ENCODE measurements at places on chromosomes 13 and 19.

- DNase-seq: no peak
Observed at GRCh38 chr13:42331009-42331408, 59.1 kb downstream of the AKAP11 start.

DNA sequence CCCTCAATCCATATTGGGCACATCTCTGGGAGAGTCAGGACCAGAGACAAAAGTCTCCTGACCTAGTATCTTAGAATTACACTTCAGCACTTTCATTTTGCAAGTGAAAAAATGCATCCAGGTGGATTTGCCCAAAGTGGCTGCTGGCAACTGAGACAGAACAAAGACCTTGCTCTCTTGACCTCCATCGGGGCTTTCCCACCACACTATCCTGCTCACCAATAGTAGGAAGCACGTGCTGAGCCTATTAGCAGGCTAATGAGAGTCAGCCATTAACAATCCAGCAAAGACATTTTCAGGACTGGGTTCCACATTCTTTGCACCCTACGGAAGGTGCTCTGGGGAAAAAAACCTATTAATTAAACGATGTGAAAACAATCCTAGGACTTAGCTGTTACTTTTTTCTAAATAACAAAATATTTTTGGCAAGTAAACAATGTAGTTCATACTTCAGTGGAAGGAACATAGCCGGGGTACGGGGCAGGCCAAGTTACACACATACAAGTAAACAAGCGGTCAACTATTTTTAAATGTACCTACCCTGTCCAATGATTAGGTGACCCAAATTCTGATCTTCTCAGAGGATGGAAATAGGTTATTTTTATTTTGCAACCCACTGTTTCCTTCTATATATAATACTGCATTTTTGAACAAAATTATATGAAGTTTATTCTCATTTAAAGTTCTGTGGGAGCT, 78.6 kb downstream of the CDADC1 start:
- DNase-seq: no peak

- peak; percentile 38 for DNase-seq
Observed at GRCh38 chr13:103694471-103694870, 628.3 kb upstream of the SLC10A2 start.

DNA sequence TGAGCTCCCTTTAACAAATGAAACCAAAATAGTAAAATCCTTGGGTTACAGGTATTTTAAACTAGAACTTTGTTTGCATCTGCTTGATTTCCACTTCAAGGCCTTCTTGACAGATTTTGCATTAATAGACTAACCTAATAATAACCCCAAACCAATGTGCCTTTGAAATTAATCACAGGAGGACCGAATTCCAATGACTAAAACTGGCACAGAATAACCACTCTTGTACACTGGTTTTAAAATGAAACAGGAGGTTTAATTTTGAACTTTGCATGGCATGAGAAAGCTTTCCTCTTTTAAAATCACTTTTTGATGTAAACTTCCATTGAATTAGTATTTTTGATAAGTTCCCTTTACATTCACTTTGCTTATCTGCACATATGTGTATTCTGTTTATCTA, 269.6 kb downstream of the SLITRK5 start:
- no peak for DNase-seq

GRCh38 chr13:51397262-51397941, 55.4 kb downstream of the INTS6 start:
- no peak for DNase-seq

DNA sequence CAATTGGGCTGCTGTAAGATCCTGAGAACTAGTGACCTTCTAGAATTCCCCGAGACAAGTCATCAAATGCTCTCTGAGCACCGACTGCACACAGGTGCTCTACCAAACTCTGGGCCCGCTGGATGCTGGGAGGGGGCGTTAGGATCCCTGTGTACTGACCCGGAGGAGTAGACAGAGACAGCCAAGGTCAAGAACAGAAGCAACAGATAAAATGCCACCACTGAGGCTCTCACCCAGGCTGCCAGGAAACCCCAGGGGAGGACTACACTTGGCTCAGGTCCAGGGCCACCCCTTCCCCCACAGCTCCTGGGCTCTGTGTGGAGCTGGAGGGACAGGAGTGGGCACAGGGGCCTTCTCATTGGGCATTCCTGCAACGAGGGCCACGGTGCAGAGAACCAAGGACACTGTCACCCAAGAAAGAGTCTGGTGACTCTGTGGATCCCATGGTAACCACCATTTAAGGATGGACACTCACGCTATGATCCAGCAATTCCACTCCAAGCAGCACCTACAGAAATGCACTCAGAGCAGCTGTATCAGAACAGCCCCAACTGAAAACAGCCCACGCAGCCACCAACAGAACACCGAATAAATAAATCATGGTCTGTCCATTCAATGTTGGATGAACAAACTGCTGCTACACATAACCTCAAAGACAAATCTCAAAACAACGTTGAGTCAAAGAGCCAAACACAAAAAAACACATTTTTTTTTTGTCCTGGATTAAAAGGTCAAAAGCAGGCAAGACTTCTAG, 16.8 kb upstream of the SLC35E1 start:
- no peak for DNase-seq

DNA sequence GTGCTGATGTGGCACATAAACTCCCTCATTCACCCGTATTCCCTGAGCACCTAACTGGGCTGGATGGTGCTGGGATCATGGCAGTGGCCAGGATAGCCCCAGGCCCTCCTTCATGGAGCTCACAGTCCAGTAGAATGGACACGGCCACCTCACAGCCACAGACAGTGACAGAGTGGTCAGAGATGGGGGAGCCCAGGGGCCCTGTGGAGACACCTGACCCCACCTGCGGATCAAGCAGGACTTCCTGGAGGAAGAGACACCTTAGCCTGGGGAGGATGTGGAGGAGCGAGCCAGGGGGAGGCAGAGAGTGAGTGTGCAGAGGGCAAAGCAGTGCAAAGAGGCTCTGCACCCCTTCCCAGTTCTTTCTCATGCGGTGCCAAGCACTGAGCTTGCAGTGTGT, 21.1 kb upstream of the OVOL3 start:
- no peak for DNase-seq

GRCh38 chr13:39512687-39513086, 90.3 kb downstream of the LHFPL6 start:
- no peak for DNase-seq

- peak; percentile 27 for DNase-seq
Observed at GRCh38 chr13:34201050-34201913, 383.3 kb downstream of the RFC3 start.

DNA sequence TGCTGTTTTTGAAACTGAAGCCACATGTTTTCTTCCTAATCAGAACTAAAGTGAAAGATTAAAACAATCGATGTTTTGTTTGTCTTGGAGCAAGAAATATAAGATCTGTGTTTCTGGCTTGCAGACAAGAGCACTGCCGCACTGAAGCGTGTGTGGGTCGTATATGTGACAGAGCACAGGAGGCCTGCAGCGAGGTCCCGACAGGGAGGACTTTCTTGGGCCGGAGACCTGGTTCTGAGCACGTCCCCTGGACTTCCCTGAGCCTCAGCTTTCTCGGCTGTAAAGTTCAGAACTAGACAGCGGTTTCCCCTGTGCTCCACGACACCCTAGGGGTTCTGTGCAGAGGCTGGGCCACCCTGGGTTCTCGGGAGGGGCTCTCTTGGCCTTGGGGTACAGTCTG, 60.5 kb downstream of the GADD45B start:
- no peak for DNase-seq

DNA sequence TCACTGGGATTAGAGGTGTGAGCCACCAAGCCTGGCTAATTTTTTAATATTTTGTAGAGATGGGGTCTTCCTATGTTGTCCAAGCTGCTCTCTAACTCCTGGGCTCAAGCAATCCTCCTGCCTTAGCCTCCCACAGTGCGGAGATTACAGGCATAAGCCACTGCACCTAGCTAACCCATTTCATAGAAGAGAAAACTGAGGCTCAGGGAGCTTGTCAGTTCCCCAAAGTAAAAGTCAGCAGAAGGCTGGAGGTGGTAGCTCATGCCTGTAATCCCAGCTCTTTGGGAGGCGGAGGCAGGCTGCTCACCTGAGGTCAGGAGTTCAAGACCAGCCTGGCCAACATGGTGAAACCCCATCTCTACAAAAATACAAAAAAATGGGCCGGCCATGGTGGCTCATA, 8.8 kb upstream of the HOMER3 start:
- DNase-seq: no peak

- no peak for DNase-seq
Observed at GRCh38 chr13:61600360-61601033, 184.8 kb upstream of the PCDH20 start.

- no peak for DNase-seq
Observed at GRCh38 chr19:54459282-54460229, 4.0 kb downstream of the LENG9 start.

- DNase-seq: no peak
Observed at GRCh38 chr19:5131031-5131505, 162.2 kb downstream of the KDM4B start.

DNA sequence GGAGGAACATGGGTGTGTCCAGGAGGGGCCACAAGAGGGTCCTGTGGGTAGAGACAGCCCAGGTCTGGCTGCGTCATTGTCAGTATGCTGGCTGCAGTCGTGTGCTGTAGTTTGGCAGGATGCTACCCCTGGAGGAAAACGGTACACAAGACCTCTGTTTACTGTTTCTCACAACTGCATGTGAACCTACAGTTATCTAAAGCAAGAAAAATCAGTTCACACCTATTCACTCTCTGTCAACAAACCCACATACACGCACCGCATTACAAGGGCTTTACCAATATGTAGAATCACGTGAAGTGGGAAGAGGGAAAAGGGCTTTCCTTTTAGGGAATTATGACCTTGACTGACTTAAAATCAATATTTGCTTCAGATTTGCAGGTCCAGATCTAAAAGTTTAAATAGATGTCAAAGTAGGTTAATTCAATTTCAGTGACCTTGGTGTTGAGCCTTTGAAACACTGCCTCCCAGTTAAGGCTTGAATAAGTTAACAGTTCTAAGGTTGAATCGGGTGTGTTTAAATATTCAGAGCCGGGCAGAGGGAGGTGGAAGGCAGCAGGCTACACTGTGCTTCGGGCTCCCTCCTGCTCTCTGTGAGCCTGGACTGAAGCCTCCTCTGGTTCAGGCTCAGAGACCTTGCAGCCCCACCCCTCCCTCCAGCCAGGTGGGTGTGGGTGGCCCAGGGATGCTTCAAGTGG, 17.2 kb upstream of the MCF2L start:
- DNase-seq: no peak

GRCh38 chr13:50261130-50261901, 246.1 kb downstream of the KCNRG start:
- no peak for DNase-seq

DNA sequence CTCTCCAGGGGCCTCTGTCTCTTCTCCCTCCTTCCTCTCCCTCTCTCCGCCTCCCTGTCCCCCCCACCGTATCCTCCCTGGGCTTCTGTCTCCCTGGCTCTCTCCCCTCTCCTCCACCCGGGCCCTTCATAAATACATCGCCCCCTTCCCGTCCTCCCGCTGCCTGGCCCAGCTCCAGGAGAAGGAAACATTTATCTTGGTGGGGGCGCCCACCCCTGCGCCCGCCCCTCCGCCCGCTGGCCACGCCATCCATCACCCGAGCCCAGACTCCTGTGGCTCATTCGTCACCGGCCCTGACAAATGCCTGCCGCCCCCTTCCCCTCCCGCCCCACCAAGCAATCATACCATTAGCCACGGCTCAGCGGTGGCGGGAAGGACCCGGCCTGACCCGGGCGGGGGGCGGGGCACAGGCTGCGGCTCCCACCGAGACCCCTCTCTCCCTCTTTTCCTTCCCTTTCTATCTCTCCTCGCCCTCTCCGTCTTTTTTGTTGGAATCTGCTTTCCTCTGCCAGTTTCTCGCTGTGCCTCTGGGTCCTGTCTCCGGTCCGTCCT, 2.6 kb upstream of the MEIS3 start:
- DNase-seq: no peak

DNA sequence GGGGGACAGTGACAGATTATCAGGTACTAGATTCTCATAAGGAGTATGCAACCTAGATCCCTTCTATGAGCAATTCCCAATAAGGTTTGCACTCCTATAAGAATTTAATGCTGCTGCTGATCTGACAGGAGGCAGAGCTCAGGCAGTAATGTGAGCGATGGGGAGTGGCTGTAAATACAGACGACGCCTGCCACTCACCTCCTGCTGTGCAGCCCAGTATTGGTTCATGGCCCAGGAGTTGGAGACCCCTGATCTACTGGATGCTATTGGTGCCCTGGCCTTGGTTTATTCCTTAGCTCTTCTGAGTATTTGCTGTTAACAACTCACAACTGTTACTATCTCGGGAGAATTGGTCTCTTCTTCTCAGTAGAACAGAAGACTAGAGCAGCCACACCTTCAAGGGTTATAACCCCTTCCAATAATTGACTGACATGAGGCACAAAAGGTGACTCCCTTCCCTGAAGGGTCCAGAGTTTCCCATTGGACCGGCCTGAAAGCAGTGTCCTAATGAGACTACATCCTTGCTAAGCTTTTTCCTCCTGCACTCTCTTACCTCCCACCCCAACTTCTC, 35.0 kb upstream of the RBM26 start:
- DNase-seq: no peak

- no peak for DNase-seq
Observed at GRCh38 chr19:38975861-38976271, 324 bp upstream of the FBXO17 start.

DNA sequence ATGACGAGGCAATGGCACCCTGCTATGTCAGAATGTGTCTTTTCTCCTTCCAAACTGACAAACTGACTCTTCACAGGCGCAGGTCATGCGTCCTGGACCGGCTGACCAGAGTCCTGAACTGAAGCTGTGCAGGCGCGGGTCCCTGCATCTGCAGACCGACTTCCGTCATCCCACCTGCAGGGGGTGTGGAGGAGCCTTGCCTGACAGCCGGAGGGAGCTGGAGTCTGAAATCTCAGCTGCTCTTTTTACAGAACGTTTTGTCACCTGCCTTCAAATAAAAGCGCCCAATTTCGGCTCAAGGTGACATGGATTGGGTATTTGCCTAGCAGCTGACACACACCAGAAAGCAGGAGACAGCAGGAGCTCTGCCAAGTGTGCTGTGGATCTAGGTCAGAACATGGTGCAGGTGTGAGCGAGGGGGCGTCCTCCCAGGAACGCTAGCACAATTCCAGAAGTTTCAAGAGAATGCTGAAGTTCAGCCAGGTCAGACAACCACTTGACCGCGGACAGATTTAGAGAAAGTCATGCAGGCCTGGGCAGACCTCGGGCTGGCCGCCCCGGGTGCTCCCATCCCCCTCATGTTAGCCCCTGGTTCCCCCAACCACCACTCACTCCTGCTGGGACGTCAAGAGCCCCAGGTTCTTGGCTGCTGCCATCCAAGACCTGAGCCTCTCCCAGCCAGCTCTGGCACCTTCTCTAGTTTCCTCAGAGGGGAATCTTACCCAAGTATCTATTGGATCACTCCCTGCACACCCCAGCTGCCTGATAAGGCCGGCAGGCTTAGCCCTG, 32.8 kb downstream of the ELL start:
- peak; percentile 89 for DNase-seq

DNA sequence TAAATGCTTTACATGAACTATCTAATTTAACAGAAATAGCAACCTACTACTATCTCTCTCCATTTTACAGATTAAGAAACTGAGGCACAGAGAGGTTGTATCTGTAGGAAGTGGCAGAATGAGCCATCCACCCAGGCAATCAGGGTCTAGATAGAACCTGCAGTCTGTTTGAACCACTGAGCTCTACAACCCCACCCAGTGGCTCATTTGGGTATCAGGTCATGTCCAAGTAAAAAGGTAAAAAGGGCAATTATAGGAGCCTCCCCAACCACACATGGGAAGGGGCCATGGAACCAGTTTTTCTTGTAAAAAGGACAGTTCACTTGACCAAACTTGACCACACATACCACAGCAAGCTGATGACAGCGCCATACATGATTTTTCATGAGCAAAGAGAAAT, 92.9 kb upstream of the SGCG start:
- no peak for DNase-seq

GRCh38 chr19:42109896-42110295, 22.4 kb downstream of the POU2F2 start:
- DNase-seq: no peak
